Activated T-cell treated with anti-CD3 and anti-CD28 coated beads for 1 hour (primary cell): ENCODE measurements at places on chromosomes 3 and 15.

DNA sequence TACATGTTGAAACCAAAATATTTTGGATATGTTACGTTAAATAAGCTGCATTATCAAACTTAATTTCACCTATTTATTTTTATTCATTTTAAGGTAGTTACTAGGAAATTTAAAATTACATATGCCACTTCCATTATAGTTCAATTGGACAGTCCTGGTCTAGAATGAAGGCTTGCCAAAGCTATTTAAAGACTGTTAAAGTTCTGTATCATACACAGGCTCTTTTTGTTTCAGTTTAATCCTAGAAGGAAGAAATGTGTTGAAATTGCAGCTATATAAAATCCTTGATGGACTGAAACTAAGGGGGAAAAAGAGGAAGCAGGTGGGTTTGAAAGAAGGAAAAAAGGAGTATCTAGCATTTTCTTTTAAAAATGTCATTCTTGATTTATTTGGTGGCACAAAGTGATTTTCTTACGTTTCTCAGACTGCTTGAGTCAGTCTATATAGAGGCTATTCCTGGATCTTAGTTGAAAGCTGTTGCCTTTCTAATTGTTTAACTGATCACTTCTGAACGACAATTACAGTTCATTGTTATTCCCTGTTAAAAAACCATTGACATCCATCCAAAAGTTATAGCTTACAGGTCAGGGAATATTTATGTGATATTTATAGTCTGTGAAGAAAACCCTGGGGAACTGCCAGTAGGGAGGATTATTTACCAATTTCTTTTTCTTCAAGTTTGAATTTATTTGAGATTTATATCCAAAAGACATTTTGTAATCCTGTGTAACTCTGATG is 195.0 kb downstream of the RORA start:
- no peak for DNase-seq

- DNase-seq = no peak
Measured at GRCh38 chr15:75136118-75136517, 65.6 kb upstream of the C15orf39 start.

GRCh38 chr3:45746777-45747622 is 49.3 kb downstream of the SLC6A20 start:
- DNase-seq = no peak

GRCh38 chr3:67118635-67119034 is 120.5 kb downstream of the KBTBD8 start:
- DNase-seq = no peak

DNA sequence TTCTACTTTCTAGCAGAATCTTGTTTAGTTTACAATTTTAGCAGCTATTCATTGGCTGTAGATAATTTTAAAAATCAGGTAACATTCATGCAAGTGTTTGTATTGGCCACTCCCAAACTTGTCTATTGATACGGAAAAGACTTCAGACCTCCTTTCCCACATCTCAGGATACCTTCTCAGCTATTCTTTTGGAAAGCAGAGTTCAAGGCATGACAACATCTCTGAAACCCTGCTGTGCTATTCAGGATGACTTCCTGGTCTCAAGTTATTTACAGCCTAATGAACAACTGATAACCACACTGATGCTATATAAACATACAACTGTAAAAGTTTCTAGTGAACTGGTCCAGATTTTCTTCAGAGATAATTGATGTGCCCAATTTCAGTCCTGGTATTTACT is 55.8 kb downstream of the DZIP3 start:
- DNase-seq = no peak

GRCh38 chr3:66039590-66039887 is 821 bp upstream of the MAGI1 start:
- no peak for DNase-seq

- DNase-seq = no peak
Measured at GRCh38 chr3:42214565-42215283, 51.3 kb downstream of the CCK start.

- no peak for DNase-seq
Measured at GRCh38 chr3:136105044-136105443, 91.1 kb downstream of the MSL2 start.

- DNase-seq = no peak
Measured at GRCh38 chr3:168081856-168082255, 13.9 kb downstream of the GOLIM4 start.

DNA sequence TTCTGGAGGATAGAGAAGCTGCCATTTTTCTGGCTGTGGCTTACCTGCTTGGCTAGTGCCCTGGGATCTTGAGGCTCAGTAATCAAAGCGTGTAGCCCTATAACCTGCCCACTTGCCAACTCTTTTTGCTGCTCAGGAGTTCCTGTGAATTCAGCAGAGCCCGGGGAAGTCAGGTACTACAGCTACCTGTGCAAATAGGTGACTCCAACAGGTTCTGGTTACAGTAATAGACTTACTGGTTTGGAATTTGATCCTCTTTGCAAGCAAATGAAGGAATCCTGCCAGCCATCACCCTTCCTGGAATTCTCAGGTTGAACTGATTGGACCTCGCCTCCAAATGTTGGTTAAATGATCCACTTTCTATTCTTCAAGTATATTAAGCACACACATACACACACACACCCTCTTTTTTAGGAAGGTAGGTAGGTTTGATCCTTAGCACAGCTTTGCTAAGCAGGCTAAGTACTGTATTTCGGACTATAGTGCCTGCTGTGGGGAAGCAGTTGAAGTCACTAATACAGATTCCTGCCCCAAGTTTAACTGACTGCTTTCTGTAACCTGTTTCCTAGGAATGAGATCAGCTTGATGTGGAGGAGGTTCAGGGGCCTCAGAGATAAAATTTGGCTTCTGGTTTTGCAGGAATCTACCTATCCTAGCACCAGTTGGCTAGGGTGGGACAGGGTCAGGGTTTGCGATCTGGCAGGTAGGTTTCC is 2.3 kb downstream of the PPCDC start:
- no peak for DNase-seq

- no peak for DNase-seq
Measured at GRCh38 chr15:43518197-43518761, 871 bp downstream of the MAP1A start.

GRCh38 chr15:32889214-32889613 is 171.4 kb downstream of the GREM1 start:
- DNase-seq = no peak

DNA sequence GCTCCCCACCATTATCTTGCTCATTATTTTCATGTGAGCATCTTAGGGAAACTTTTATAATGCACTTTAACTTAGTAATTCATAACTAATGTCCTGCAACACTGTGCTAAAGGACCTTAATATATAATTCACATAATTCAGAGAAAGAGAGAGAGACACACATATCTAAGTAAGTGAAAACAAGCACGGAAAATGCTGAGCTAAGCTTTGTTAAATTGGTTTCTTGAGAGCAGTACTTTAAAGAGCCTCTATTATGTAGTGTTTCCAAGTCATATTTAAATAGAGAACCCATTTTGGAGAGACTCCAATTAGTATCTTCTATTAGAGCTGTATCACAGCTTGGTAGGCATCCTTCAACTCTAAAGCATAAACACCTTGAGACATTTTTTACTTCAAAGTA is 354.1 kb upstream of the SOX14 start:
- DNase-seq = no peak

DNA sequence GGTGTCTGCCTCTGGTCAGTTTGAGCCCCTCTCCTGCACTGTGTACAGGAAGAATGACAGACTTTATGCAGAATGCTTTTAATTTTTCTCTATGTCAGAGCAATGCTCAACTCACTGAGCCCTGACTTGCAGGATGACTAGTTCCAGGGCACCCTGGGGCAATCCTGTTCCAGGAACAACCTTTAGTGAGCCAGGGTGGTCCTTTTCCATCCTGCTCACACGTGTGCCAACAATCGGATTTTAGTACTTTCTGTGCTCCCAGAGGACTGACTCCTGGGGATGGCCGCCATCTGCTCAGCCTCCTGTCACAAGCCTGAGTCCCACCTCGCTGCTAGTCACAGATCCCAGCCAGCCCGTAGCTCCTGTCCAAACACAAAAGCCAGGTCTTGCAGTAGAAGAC is 48.2 kb upstream of the ALDH1A3 start:
- DNase-seq = no peak

- DNase-seq = peak; percentile 24
Measured at GRCh38 chr3:196486263-196486662, 17.3 kb downstream of the RNF168 start.

DNA sequence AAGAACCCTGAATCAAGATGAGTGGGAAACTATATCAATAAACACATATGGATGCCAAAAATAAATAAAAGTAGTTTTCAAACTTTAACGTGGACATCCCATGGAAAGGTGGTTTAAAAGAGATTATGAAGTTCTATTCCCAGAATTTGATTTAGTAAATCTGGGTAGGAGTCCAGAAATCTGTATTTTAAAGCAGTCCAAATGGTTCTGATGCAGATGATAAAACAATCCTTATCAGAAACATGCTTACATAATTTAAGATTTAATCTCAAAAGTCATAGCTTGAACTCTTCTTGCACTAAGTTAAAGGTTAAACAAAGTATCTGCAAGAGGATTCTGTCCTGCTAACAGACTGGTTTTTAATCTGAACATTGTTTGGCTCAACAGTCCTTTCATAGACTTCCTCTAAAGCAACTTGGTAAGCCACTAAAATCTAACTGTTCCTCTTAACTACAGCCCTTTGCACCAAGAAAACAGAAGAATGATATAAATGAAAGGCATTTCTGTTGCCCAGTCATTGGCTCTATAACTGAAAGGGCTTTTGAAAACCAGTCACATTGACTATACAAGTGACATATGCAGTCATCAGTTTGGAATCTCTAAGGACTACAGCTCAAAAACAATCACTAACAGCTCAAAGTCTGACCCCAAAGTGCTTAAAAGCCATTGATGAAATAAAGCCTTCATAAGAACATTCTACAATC is 23.4 kb upstream of the MAP4 start:
- DNase-seq = no peak

GRCh38 chr15:55796321-55796965 is 53.5 kb upstream of the PRTG start:
- no peak for DNase-seq

DNA sequence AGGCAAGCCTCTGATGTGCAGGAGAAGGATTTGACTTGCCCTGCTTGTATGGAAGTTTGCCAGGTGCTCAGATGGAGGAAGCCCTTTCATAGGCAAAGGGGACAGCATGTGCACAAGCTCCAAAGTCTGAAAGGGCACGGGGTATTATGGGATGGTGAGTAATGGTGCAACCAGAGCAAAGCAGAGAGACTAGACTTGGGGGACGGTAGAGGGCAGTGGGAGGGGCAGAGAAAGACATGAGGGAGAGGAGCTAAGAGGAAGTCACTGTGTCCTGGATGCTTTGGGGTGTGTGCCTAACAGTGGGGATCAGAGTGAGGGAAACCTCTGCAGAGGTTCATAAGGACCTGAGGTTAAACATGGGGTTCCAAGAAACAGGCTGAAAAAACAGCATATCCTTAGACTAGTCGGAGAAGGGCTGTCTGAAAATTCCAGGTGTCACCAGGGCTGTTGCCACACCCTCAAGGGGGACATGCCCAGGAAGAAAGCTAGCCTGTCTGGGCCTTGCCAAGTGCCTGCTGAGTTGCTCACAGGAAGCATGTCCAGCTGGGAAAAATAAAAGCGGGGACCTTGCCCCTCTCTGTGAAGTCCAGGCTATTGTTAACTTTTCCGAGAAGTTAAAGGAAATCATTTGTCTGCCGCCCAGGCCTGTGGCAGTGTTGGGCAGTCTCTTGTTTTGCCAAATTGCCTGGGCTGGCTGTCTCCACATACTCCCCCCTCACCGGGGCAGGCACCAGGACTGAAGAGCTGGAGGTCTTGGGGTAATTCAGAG is 47.1 kb downstream of the HRH1 start:
- no peak for DNase-seq

DNA sequence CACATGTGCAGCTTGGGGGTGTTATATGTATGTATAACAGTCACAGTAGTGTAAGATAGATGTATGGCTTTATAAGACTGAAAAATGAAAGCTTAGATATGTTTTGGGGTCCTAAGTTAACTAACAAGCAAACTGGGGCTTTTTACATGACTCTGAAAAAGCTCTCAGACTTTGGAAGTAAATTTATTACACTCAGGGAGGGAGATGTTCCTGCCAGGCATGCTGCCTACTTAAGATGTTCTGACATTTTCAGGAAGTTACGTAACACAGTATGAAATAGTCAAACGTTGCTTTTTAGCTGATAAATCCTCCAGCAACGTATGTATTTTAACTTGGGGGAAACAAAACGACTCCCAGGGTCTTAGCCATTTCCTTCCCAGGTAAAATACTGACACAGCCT is 1.7 kb upstream of the IFT57 start:
- no peak for DNase-seq

DNA sequence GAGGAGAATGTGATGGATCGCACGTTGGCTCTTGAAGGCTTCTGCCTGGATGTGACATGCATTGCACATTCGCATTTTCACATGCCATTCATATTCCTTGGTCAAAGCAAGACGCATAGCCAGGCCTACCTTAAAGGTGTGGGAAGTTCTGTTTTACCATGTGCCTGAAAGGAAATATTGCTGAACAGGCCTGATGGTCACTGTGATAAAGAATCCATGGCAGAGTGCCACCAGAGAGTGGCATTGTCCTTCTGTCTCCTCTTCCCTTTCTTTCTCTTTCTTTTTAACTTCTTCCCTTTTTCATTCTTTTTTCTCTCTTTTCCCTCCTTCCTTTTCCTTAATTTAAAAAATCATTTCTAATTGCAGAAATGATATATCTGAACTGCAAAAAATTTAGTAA is 15.9 kb upstream of the MITF start:
- DNase-seq = no peak

DNA sequence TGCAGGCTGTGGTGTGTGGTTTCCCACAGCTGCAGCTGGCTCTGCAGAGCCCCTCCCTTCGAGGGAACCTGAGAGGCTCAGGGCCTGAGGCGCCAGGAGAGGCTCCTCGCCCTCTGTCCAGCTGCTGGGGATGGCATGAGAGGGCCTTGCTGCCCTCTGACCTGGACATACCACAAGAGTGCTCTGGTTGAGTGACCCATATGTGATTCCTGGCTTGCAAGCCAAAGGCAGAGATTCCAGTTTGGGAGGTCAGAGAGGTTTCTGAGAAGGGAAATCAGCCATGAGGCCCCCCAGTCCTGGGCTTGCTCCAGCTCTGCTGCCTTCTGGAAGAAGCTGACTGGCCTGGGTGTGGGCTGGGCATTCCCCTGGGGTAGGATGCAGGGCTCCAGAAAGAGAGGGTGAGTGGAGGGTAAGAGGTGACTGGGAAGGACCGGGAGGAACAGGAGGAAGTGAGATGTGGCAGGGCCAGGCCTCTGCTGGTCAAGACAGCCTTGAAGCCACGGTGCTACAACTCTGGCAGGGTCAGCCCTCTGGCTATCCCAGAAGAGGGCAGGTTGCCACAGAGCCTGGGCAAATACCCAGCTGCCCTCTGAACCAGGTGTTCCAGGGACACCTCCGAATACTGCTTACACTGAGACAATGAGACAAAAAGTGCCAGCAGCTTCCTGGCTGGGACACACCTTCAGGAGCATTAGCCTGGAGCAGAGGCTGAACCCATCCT is 16.0 kb upstream of the SRP14 start:
- DNase-seq = no peak

DNA sequence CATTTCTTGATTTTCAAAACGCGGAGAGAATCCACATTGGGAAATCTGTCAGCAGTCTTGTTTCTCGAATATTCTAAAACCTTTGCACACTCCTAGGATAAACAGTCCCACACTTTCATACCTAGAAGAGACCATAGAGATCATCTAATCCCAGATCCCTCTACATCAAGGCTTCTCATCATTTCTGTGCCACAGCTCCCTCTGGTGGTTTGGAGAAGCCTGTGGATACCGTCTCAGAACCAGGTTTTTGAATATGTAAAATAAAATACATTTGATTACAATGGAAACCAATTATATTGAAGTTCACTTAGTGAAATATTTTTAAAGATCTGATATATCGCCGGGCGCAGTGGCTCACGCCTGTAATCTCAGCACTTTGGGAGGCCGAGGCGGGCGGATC is 211.9 kb upstream of the GOLGA6L4 start:
- DNase-seq = no peak

- DNase-seq = no peak
Measured at GRCh38 chr3:10137178-10137577, 4.4 kb upstream of the VHL start.
